Hematopoietic multipotent progenitor cell treated with erythropoietin and hydrocortisone succinate and interleukin-3 and kit ligand, for 8 days (in vitro differentiated cells): ENCODE measurements at places on chromosomes 4 and X.
A peak's percentile ranks its signal among the peaks of the same experiment; 100 is the strongest.

- DNase-seq: no peak
Observed at GRCh38 chr4:2352171-2352570, 66.3 kb downstream of the ZFYVE28 start.

GRCh38 chrX:115229337-115230003 is 4.4 kb downstream of the LRCH2 start:
- no peak for DNase-seq

- peak; percentile 11 for DNase-seq
Observed at GRCh38 chrX:150364347-150365050, 1.4 kb downstream of the MAMLD1 start.

DNA sequence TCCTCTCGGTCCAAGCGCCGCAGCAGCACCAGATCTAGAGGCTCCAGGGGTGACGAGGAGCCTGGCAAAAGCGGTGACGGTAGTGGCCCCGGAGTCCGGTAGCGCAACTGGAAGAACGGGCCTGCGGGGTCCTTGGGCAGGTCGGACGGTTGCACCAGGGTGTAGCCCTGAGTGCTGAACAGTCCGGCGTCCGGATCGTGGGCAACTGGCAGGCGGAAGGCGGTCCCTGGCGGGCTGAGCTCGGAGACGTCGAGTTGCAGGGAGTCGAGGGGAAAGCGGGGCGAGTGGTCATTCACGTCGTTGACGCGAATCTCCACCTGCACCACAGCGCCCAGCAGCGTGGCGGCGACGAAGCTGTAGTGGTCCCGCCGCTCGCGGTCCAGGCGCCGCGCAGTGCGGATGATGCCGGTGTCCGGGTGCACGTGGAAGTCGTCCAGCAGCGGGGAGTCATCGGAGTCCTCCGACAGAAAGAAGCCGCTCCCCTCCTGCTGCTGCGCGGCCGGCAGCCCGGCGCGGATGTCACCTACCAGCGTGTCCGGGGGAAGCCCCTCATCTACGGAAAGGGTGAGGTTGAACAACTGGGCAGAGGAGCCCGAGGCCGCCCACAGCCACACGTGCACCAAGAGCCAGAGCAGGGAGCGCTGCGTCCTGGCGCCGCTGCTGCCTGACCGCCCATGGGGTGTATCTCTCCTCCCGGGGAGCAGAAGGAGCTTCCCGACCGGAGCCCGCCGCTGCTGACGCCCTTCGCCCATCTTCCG is 837 bp downstream of the DCHS2 start:
- DNase-seq: no peak

DNA sequence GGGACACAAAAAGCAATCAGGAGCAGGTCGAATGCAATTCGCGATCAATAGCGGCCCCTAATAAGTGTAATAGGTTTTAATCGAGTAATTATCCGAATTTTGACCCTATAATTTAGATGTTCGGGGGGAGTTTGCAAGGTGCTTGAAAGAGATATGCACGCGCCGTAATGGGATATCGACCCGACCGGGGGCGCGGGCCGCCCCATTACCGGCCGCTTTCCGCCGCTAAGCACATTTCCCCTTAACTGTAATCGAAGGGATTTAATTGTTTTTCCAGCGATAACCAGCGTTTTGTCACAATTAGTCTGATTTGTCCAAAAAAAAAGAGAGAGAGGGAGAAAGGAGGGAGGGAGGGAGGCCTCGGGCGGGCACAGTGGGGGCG is 997 bp downstream of the NKX1-1 start:
- DNase-seq: no peak

DNA sequence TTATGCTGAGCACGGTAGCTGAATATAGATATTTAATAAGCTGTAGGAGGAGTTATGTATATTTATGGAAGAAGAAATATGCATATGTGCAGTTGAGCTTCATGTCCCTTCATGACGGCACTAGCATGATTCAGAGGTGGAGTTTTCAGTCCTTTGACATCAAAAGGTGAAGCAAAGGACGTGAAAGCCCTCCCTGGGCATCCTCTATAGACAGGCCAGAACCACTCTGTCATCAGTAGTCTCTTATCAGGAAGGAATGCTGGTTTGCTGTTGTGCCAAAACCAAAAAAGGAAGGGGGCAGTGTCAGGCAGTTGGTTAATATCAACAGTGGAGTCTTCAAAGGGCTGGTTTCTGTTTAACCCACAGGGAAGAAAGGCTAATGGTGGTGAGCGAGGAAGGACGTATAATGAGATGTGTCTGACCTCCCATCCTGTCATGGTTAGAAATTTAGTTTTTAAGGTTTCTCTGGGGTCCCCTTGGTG is 23.5 kb upstream of the IL2 start:
- peak; percentile 32 for DNase-seq

DNA sequence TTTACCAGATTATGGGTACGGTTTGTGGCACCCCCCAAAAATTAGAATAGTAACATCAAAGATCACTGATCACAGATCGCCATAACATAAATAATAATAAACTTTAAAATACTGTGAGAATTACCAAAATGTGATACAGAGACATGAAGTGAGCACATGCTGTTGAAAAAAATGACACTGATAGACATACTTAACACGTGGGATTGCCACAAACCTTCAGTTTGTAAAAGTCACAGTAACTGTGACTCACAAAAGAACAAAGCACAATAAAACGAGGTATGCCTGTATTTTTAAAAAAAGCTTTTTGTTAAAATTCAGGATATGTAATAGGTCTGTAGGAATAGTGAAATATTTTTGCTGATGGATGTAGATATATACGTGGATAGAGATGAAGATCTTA is 93.4 kb downstream of the TET2 start:
- no peak for DNase-seq

DNA sequence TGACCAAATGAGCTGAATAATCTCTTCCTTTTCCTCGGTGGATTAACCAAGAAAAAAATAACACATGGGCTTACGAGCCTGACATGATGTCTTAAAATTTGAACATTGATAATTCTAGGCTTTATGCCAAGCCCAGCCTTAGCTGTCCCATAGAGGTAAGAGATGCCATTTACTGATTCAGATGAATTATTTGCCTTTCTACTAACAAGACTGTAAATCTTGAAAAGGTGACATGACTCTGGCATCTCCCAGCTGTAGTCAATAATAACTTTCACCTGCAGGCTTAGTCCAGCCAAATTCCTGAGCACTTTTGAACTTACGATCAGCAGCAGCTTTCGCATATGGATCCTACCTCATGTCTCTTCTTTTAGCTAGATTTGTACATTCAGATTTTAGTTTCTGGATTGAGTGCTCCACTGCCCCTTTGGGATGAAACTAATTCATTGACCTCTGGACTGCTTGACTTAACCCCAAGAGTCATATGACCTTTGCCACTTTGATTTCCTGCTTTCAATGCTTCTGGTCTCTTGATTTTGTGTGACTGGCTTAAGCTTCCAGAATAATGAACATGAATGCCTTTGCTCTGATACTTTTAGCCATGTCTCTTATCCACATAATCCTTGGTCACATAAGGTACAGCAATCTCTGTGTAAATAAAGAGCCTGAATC is 876.4 kb upstream of the SLIT2 start:
- DNase-seq: no peak

DNA sequence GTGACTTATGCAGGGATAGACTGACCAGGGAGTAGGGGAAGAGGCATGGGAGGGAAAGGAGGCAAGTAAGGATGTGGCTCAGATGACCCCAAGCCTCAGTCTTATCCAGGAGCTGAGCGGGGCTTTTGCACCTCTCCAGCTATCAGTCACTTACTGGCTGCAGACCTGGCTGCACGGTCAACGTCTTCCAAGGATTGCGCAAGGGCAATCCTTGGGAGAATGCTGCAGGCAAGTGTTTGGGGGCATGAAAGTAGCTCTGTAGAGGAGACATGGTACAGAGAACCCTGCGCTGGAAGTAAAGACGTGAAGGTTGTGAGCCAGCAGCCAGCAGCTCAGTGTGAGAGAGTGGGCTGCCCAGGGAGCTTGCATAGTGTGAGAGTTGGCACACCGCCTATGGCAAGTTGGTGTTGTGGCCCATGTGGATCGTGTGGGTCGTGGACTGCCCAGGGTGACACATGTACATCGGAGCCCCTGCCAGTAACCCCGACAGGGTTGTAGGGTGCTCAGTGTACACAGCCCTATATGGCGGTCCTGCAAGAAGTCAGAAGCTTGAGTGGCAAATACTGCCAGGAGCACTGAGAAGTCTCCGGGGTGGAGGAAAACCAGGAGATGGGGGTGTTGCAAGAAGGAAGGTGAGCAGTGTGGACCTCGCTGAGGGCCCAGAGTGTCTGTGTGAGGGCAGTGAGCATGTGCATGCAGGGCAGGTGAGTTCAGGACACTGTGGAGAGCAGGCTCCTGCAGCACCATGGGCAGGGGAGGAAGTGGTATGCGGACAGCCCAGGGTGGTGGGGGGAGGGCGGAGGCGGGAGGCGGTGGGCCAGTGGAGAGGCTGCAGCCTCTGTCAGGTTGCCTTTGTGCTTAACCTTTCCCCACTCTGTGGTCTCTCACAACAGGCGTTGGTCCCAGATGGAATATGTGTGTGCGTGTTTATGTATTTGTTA is 50.9 kb downstream of the KIT start:
- DNase-seq: no peak

GRCh38 chr4:181952478-181952877 is 290.7 kb upstream of the TENM3 start:
- DNase-seq: no peak

DNA sequence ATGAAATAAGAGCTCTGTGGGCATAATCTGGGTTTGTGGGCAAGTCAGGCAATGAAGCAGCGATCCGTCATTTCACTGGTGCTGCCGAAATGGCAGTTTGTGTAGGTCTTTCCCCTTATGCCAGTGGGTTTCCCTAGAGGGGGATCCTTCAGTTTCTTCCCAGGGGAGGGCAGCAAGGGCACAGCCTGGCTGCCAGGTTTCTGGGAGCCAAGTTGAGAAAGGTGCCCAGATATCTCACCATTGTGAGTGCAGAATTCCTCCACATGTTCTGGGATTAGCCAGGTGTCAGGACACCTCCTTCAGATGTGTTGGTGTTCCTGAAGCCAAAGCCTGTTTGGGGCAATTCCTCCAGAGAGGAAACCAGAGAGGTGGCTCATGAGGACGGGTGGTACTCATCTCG is 28.0 kb downstream of the MSX1 start:
- no peak for DNase-seq

DNA sequence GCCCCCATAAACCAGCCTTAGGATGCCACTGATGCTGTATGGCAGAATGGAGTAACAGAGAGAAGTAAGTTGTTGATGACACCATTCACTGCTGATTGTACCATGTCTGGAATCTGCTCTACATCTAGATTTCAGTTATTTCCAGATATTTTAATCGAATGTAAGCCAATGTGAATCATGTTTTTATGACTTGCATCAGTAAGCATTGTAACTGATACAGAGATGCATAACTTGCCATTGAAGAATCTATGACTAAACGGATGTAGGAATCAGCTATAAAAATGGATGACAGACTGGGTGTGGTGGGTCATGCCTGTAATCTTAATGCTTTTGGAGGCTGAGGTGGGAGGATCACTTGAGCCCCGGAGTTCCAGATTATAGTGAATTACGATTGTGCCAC is 161.0 kb upstream of the GATB start:
- no peak for DNase-seq
